ENCODE measurements at places on chromosomes 6 and 20.

GRCh38 chr6:33826537-33826936 is 22.7 kb upstream of the MLN start:
- DNase-seq: no peak

- peak; percentile 52 for DNase-seq
Observed at GRCh38 chr6:56842686-56843475, 112.0 kb upstream of the BEND6 start.

DNA sequence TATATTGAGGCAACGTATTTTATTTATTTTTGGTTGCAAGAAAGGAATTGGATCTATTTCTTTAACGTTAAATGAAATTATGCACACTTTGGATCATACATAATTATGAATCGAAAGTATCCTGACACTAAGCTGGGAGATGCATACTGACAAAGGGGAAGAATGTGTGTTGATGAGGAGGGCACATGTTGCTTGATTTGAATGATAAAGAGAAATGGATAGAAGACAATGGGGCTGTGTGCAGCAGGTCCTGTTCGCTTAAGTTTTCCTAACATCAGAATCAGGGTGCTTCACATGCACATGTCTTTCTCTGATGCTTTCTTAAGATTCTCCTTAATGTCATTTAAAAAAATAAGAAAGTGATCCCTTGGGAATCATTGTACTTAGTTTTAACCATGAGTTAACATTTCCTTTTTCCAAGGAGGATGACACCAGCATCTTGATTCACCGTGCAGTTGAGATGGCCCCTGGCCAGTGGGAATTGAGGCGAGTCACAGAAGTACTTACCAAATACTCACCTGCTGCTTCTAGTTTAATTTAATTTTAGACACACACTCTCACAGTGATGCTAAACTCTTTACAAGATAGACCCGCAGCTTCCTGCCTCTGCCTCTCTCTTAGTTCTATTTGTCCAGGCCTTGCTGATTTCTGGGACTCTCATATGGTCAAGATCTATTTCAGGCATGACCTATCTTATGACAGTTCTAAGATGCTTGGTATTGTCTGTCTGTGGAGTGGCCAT is 116.5 kb downstream of the CLIC5 start:
- no peak for DNase-seq

DNA sequence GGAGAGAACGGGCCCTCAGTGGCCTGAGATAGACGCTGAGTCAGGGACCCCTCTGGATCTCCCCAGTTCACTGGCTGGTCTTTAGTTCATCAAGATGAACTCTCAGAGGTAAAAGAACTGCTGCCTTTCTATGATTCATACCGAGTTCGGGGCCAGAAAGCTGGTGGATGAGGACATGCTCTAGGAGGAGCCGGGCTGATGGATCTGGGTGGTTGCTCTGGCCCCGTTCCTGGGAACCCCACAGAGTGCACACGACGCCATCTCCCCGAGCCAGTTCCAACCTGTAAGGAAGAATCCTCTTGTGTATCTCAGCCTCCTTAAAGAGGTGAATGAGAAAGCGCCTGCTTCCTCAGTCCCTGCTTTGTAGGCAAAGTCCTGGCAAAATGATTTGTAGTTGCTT is 142.6 kb upstream of the PDE10A start:
- no peak for DNase-seq

DNA sequence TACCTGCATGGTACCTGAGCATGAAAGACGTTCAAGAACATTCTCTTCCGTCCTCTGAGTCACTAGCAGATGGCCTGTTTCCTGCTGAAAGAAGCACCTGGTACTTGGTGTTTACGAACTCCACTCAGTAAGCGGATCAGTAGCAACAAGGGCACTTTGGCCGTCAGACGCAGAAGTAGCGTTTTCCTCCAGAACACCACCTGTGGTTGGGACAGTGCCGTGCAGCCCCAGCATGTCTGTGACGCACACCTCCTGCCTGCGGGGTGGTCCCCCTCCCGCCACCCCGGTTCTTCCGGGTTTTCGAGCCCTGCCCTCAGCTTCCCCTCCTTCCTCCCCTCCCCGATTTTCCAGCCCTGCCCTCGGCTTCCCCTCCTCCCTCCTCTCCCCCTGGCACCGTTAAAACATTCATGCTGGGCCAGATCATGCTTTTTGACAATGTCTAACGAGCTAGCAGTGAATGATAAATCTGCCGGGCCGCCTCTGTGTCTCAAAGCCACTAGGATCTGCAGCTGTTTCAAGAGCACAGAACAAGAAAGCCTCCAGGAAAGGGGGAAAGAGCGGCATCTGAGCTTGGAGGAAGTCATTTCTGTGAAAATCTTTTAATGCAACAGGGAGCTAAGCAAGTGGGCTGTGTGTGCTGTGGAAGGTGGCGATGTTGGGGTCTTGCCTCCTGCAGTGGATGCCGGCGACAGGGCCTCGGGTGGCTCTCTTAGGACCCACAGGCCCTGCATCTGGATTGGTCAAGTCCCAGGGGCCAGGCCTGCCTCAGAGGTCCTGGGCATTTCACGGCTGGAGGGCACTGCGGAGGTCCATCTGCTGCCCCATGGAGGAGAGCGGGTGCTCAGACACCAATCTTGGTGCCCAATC is 207.9 kb downstream of the ERMARD start:
- no peak for DNase-seq

GRCh38 chr20:18263723-18264122 is 24.6 kb upstream of the ZNF133 start:
- DNase-seq: no peak

DNA sequence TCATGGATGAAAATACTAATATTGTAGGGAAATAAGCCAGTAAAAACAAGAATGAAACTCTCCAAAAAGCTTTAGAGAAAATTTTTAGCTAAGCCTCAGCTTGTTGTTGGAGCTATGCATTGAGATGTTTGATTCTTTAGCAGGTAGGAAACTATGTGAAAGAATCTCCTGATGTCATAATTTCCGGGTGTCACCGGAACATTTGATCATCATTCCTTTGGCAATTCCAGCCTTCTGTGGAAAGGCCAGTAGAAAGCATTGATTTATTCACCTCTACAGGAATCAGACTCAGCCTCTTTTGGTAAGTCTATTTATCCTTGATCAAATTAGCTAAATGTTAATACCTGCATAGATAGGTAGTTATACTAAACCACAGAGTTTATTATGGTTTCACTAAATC is 9.5 kb downstream of the FAM229B start:
- DNase-seq: no peak

DNA sequence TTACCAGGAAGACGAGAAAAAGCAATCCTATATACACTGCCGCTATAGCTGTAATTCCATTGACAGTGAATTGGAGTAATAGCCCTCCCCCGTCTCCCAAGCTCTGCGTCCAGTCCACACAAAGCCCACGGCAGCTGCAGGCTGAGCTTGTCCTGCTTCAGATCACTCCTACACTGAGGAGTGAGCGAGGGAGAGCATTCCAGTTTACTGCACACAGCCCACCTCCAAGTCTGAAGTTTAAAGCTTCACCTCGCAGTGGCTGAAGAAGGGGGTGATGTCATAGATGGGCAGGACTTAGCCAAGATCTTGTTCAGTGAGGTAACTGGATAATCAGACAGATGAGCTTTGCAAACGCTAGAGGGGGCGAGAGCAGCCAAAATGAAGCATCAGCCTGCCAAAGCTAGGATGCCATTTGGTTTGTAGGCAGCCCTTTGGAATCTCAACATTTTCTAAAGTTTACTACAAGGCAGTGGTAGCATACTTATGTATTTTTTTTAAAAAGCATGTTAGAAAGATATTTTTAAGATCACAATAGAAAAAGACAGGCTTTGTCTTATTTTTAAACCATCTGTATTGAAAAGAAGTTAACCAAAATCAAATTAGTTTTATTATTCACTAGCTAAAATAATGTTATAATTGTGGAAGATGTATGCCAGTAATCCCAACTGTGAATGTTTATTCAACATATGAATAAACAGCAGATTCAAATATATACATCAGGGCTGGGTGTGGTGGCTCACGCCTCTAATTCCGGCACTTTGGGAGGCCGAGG is at the start of gene FLRT3:
Gene FLRT3, minus strand, starts transcription at position 213 of the 772 bp plus-strand sequence. CDS start 10,106 bp downstream, outside the sequence.
- peak; percentile 71 for DNase-seq

DNA sequence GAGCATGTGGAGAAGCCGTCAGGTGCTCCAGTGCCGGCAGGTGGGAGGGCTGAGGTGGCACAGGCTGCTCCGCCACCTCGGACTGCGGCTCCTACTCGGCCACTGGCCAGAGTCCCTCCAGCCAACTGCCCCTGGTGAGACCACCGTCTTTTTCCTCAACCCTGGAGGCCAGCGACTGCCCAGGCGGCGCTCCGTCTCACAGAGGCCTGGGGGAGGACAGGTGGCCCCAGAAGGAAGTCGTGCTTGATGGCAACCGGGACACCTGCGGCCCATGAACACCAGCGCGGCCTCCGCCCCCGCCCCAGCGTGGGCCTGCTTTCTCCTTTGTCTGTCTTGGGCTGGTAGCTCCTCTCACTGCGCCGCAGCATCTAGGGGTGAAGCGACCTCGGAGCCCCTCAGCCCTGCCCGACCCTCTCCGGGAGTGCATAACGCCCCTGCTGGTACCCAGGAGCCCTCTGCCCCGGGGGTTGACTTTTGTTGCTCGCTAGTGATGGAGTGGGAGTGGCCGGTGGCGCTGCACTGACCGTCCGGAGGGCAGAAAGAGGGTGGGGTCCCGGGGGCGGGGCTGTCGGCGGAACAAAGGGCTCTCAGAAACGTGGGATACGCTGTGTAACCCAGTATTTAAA is 706 bp upstream of the TUBB2B start:
- peak; percentile 76 for DNase-seq

GRCh38 chr6:105691081-105691480 is 288.2 kb upstream of the PREP start:
- no peak for DNase-seq

DNA sequence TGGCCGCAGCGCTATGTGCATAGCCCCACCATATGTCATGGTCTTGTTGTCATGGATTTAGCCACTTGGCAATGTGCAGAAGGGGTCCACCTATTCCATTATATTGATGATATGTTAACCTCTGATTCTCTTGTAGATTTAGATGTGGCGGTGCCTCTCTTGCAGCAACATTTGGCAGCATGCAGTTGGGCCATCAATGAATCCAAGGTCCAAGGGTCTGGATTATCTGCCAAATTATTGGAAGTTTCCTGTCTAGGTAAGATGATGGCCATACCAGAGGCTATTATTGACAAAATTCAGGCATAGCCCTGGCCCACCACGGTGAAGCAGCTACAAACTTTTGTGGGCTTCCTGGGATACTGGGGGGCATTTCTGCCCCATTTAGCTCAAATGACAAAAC is 31.4 kb downstream of the HDDC2 start:
- DNase-seq: no peak

DNA sequence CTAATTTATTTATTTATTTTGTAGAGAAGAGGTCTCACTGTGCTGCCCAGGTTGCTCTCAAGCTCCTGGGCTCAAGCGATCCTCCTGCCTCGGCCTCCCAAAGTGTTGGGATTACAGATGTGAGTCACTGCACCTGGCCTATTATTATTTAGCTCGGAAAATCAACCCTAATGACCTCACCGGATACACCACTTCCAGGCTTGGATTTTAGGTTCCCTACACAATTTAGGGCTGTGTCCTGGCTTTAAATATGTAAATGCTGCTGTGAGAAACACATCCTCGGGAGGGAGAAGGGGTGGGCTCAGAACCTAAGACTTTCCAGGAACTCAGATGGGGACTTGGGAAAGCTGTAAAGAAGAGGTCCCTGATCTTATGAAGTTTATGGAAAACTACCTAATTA is 51.0 kb upstream of the SLC32A1 start:
- no peak for DNase-seq

GRCh38 chr6:18561037-18561750 is 174.0 kb downstream of the RNF144B start:
- DNase-seq: no peak

- no peak for DNase-seq
Observed at GRCh38 chr6:53639520-53639919, 26.0 kb downstream of the KLHL31 start.
